Uterus (tissue), 4 donors: ENCODE measurements at places on chromosomes 2 and 18.

- no peak for DNase-seq
These were observed 456.7 kb downstream of the SOX11 start for GRCh38 chr2:6148882-6149281.

GRCh38 chr2:150046810-150047209, 440.7 kb downstream of the RND3 start:
- no peak for DNase-seq

- no peak for DNase-seq
These were observed 125.5 kb downstream of the WDSUB1 start for GRCh38 chr2:159160954-159161353.

DNA sequence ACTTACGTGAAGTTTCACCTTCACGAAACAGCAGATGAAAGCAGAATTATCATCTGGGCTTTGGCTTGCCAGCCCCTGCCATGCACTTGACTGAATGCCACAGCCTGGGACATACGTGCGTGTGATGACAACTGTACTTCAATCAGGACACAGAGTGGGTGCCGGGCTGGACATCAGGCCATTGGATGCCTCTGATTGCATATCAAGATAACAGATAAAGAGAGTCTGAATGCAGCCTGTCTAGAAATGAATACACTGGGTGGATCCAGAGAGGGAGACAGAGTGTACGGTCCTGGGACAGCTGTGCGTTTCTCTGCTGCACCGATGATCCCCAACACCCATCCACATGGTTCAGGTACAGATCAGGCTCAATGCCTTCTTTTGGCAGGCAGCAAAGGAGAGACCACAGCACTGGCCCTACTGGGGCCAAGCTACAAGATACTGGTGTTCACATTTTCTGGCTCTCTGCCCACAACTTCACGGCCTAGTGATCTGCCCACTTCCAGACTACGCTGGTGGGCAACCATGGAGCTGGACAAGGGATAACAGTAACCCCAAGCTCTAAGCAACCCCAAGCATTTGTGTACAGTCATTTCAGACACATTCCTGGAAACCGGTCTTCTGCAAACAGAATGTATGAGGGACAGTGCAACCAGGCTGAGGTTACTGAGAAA, 35.6 kb downstream of the FBLN7 start:
- DNase-seq = no peak

- peak; percentile 80 for DNase-seq
These were observed 891 bp upstream of the KHK start for GRCh38 chr2:27085673-27086089.

GRCh38 chr18:21387886-21388285, 145.9 kb downstream of the GREB1L start:
- no peak for DNase-seq
